ENCODE measurements at places on chromosomes 3 and 15.
A peak's percentile ranks its signal among the peaks of the same experiment; 100 is the strongest.

DNA sequence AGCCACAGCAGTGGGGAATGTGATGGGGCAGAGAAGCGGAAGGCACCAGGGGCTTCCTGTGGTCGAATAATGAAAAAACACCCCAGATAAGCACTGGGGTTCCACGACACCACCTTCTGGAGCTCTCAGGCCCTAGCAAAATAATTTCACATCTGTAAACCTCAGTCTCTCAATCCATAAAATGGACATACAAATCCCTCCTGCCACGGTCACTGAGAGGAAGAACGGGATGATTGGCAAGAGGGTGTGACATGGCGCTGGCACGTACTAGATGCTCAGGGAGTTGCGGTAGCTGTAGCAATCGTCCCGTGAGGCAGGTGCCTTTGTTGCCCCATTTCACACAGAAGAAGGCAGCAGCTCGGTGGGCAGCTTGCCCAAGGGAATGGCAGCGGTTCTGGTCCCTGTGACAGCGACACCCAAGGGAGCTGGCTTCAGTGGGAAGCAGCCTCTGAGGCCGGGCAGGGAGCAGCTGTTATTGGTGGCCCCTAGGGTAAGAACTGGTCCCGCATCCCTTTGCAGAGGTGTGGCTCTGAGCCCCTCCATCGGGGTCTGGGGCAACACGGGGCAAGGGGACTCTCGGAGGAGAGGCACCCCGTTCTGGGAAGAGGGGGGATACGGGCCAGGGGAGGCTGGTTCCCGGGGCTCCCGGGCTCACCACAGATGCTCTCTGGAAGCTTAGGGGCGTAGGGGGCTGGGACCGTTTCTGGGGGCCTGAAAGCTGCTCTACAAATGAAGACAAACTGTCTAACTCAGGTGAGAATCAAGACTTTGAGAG is 114.0 kb upstream of the ALDH1A3 start:
- no peak for DNase-seq

DNA sequence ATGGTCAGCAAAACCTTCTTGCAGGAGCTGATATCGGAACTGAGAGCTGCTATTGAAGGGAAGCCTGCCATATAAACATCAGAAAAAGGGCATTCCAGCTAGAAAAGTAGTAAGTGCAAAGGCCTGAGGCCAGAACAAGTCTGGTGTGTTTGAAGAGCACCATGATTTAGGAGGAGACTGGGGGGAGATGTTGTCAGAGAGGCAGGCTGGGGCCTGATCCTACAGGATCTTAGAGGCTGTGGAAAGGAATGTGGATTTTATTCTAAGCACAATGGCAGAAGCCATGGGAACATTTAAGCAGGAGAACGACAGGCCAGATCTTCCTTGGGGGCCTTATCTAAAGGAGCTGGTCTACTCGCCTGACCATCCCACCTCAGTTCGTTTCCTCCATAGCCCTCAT is 5.1 kb upstream of the MUC13 start:
- DNase-seq = no peak

GRCh38 chr3:15108082-15108545 is 9.2 kb upstream of the RBSN start:
- DNase-seq = peak; percentile 75

- DNase-seq = peak; percentile 81
These were observed 41.1 kb upstream of the SEC61A1 start for GRCh38 chr3:128011140-128011539.

GRCh38 chr3:126512026-126512425 is 5.5 kb downstream of the UROC1 start:
- DNase-seq = no peak

DNA sequence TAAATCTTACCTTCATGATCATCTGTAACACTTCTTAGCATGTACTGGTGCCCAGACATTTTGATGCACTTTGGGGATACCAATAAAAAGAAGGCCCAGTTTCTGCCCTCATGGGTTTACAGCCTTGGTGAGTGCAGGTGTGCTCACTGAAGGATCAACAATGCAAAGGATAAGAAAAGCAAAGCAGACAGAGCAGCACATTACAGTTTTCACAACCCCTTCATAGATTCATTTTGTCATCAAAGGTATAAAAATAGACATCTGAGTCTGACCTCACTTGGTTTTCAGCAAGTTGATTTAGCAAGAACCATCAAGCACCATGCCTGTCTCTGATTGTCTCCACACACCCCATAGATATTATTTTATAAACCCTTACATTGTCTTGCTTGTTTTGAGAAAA is 77.6 kb downstream of the BFSP2 start:
- DNase-seq = no peak

- DNase-seq = no peak
These were observed 102.7 kb downstream of the CDIN1 start for GRCh38 chr15:36682101-36682500.

GRCh38 chr15:35305946-35306345 is 220.9 kb upstream of the NANOGP8 start:
- DNase-seq = peak; percentile 80

GRCh38 chr15:39413558-39413957 is 167.3 kb upstream of the THBS1 start:
- no peak for DNase-seq

DNA sequence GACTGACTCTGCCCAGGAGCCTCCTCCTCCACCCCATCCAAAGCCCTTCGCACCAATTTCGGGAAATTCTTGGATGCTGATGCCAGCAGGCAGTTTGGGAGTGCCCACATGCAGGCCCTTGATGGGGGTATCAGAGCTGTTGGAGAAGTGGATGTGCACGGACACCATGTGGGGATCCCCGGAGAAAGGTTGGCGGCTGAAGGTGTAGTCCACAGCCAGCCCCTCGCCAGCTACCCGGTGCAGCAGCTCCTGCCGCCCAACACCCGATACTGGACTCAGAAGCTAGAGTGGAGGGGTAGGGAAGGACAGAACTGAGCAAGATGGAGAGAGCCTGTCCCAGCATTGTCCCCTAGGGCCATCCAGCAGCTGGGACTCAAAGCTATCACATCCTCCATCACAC is 15.5 kb upstream of the CPEB1 start:
- no peak for DNase-seq

GRCh38 chr3:172143739-172144497 is 104.5 kb downstream of the FNDC3B start:
- DNase-seq = no peak

- no peak for DNase-seq
These were observed 66.9 kb upstream of the MYO5C start for GRCh38 chr15:52362497-52362896.

Data from NCI-H69 (cell line).